Iris pigment epithelial cell (primary cell): ENCODE measurements at places on chromosomes 3 and 15.
A peak's percentile ranks its signal among the peaks of the same experiment; 100 is the strongest.

- DNase-seq: no peak
Observed at GRCh38 chr15:80957556-80957955, 32.1 kb downstream of the MESD start.

DNA sequence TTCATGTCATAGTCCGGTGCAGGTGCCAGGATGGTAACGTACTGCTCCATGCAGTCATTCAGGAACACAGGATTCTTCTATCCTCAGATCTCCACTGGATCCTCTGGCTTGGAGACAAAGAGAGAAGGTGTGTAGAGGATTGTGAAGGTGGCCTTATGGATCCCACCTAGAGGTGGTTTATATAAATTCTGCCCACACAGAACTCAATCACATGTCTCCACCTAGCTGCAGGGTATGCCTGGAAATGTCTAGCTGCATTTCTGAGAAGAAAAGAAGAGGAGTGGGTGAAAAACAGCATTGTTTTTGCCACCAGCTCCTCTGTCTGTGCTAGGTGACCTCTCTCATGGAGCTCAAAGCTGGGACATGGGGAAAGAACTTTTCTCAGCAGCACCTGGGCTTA is 478.7 kb downstream of the PDCD6IP start:
- DNase-seq: no peak

- no peak for DNase-seq
Observed at GRCh38 chr3:71360180-71360579, 223.3 kb downstream of the FOXP1 start.

- DNase-seq: no peak
Observed at GRCh38 chr3:186757686-186758220, 25.6 kb upstream of the EIF4A2 start.

DNA sequence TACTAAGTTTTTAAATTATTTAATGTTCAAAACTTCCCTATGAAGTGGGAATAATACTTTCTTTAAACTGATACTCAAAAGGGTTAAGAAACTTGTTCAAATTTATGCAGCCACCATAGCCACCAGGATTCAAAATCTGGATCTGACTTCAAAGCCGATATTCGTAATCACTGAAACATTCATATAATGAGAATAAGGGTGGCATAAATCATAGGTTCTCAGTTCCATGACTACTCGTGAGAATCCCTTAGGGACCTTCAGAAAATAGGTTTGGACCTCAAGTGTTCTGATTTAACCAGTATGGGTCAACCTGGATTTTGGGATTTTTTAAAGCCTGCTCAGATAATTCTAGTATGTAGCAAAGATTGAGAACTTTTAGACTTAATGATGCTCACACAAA is 160.6 kb downstream of the RBMS3 start:
- no peak for DNase-seq

DNA sequence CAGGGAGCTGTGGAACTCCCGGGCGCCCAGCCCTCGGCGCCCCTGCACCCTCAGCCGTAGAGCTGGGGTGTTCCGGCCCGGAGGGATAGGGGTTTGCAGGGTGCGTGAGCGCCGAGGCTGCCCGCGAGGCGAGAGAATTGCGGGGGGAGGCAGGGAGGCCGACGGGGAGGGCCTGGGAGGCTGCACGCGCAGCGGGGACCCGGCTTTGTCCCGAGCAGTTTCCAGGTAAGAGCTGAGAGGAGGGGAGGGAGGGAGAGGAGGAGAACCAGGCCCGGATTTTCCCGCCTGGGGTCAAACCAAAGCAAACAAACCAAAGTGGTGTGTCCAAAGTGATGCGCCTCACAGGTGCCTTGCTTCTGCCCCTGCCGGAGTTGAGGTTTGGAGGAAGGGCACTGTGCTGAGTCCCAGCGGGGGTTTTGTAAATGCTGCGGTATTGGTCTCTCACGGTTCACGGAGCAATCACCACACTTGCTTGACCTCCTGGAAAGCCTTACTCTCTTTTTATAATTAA is 146.4 kb downstream of the TJP1 start:
- DNase-seq: no peak

DNA sequence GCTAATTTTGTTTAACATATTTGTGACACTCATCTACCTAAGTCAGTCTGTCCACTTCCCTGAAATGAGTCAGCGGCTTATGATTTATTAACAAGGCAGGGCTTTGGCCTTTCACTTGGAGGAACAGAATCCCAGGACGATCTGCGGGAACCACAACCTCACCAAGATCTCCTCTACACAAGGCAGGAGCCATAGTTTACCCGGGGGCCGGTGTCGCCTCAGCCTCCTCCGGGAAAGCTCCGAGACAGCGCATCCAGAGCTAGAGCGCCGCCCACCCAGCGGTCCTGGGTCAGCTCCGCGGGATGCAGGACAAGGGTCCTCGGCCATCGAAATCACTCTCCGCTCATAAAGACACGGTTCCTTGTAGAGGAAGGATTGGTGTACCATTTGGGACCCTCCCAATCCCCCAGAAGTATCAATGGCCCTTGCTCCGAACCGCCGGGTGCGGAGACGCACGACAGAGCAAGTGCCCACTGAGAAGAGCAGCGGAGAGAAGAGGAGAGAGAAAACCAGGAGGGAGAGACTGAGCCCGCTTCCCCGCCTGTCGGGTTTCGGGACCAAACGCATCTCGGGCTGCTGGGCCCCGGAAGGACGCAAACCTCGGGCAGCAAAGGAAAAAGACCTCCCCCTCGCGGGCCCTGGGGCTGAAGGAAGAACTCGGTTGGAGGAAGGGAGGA is 13.1 kb upstream of the ALCAM start:
- peak; percentile 80 for DNase-seq

DNA sequence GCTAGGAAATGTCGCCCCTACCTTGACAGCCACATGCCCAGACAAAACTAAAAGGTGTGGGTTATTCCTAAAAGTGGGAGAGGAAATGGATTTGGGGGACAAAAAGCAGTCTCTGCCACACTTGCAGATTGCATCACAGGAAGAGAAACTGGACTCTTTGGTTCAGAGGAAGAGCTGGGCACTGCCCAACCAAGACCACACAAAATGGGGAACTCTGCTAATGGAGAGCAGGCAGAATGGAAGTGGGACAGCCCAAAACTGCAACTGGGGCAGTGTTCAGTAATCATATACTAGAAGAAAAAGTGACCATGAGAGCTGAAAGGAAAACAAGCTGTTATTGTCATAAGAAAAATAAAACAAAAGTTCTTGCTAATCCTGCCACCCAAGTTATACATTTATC is 138.9 kb upstream of the FRMD4B start:
- DNase-seq: no peak

DNA sequence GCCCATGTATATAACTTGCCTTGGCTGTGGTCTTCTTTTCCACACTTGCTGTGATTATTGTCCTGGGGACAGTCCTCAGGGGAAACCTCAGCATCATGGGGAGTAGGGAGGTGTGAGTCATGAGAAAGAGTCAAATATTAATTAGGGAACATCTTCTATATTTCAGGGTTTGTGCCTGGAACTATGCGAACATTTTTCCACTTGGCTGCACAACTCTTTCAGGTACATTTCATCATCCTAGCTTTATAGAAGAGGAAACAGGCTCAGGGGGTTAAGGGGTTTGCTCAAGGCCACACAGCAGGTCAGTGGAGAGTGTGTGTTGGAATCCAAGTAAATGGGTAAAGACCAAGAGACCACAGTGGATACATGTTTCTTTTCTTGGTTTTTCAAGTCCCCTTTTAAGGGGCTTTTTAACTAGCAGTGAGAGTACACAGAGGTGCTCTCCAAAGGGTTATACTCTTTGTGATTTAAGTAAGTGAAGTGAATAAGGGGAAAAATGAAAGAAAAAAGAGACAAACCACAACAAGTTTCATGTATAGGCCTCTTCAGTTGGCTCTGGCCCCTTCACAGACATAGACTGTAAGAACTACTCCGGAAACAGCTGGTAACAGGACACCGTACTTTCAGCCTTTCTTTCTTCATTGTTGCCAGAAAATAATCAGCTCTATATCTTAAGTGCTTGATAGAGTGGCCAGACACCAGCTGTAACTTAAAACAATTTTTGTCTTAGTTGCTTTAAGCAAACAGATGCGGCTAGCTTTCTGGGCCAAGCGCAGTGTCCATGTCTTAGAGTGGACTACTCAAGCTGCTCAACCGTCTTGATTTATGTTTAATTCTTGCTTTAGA is 64.6 kb downstream of the EEFSEC start:
- peak; percentile 81 for DNase-seq

DNA sequence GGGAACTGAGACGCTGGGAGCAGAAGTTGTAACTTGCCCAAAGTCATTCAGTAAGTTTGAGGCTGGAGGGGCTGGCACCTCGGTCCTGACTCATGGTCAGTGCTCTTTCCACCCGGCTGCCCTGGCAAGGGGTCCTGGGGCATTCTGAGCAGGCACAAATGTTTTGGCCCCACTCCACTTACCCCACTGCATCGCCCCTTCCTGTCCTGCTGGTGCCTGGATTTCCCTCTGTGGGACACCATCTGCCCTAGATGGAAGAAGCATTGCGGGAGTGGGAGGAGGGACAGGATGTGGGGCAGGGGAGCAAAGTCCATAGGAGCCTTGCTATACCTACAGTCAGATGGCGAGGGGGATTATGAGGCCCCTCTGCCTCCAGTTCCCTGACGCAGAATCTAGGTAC is 4.5 kb downstream of the CORO2B start:
- no peak for DNase-seq

DNA sequence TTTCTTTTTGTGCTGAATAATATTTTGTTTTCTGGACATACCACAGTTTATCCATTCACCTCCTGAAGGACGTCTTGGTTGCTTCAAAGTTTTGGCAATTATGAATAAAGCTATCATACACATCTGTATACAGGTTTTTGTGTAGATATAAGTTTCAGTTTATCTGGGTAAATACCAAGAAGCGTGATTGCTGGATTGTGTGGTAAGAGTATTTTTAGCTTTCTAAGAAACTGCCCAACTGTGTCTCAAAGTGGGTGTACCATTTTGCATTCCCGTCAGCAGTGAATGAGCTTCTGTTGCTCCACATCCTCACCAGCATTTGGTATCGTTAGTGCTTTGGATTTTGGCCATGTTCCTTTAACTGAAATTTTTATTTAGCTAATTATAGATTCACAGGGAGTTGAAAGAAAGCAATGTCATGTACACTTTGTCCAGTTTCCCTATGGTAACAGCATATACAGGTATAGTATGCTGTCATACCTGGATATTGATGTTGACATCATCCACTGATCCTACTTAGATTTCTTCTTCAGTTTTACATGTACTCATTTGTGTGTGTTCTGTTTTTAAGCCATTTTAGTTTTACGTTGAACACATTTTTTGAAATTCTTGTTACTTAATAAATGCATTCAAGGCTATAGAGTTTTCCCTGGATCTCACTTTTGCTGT is 11.9 kb downstream of the ARID3B start:
- no peak for DNase-seq

- DNase-seq: no peak
Observed at GRCh38 chr3:88298189-88298588, 148.4 kb downstream of the C3orf38 start.

GRCh38 chr3:13836658-13837587 is 42.9 kb downstream of the WNT7A start:
- no peak for DNase-seq

GRCh38 chr3:54969652-54970051 is 41.8 kb upstream of the LRTM1 start:
- DNase-seq: no peak

DNA sequence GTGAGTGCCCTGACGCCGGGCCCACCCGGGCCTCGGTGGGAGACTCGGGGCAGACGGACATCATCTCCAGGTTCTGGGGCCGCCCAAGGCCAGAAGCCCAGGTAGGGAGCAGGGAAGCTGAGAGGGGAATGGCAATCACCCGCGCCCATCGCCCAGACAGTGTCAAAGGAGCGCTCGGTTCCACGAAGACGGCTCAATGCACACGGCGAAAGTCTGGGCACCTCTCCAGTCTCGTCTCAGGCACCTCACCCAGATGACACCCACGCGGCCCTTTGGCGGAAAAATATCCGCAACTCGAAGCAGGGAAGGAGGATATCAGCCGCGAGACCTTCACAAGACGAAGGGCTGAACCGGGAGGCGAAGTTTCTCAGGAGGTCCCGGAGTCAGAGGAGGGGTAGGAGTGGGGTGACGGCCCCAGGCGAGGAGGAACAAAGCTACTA is 916 bp downstream of the IL17RD start:
- peak; percentile 30 for DNase-seq

- DNase-seq: peak; percentile 82
Observed at GRCh38 chr15:56732135-56732885, 999 bp downstream of the ZNF280D start.

DNA sequence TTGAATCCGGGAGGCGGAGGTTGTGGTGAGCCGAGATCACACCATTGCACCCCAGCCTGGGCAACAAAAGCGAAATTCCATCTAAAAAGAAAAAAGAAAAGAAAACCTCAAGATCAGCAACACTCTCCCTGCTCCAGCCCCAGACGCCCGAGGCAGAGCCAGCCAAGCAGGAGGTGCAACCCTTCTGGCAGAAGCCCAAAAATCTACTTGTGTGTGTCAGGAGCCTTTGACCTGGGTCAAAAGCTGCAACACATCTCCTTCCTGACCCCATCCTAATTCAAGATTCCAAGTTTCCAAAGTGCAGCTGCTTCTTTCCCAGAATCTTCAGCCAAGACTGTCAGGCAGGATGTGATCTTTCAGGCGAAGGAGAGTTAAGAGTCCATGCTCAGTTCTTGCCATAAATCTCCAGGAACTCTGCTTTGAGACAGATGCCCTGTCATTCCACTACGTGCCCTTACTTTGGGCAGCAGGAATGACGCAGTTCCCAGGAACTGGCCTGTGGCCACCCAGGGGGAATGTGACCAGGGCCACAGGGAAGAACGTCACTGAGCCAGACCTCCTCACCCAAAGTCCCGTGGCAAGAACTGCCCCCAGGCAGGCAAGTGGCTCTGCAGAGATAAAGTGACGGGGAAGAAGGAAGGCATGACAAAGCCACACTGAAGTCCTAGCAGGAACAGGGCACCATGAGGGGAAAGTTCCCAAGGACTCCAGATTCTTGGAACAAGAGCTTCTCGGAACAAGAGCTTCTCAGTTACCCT is 39.4 kb downstream of the SH3BP5 start:
- DNase-seq: no peak

GRCh38 chr3:129343643-129344360 is 65.1 kb downstream of the HMCES start:
- DNase-seq: peak; percentile 14

- no peak for DNase-seq
Observed at GRCh38 chr15:61063875-61064320, 165.2 kb downstream of the RORA start.

- no peak for DNase-seq
Observed at GRCh38 chr3:47362701-47363100, 18.1 kb upstream of the PTPN23 start.

GRCh38 chr15:28969511-28970085 is 83.8 kb downstream of the APBA2 start:
- no peak for DNase-seq

GRCh38 chr15:92879949-92880725 is 20.0 kb upstream of the CHD2 start:
- no peak for DNase-seq

DNA sequence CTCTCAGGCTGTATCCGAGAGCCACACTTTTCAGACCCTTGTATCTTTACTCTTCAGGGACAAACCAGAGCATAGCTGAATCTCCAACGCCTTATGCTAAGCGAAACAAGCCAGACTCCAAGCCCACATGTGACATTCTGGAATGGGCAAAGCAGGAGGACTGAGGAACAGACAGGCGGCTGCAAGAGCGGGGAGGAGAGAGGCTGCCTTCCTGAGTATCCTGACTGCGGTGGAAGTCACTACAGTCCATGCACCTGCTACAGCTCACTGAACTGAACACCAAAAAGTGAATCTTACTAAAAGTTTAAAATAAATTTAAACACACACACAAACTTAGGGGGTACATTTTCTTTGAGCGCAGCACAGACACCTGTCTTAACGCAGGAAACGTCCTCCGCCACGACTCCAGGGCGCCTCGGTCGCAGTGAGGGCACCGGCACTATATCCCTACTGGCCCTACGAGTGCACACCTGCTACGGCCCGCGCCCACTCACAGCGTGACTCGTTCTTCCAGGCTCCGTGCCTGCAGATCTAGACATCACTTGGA is 1.4 kb downstream of the CYFIP1 start:
- DNase-seq: no peak
